ENCODE measurements at places on chromosomes 4 and X.

- no peaks in the 10 kb centered on the region for H3K4me1 ChIP-seq
- H3K36me3 ChIP-seq, result no peaks in the 10 kb centered on the region
- no peaks in the 10 kb centered on the region for H3K27me3 ChIP-seq
- H3K4me3 ChIP-seq, result no peak overlapping the region
- H3K27ac ChIP-seq, result no peak overlapping the region
- DNase-seq, result no peak
These were observed 145.6 kb downstream of the AMELX start for GRCh38 chrX:11438767-11439166.

- H3K27ac ChIP-seq, result no peak overlapping the region
- no peaks in the 10 kb centered on the region for H3K36me3 ChIP-seq
- no peak for DNase-seq
These were observed 626.5 kb upstream of the GALNTL6 start for GRCh38 chr4:171186700-171187099.

DNA sequence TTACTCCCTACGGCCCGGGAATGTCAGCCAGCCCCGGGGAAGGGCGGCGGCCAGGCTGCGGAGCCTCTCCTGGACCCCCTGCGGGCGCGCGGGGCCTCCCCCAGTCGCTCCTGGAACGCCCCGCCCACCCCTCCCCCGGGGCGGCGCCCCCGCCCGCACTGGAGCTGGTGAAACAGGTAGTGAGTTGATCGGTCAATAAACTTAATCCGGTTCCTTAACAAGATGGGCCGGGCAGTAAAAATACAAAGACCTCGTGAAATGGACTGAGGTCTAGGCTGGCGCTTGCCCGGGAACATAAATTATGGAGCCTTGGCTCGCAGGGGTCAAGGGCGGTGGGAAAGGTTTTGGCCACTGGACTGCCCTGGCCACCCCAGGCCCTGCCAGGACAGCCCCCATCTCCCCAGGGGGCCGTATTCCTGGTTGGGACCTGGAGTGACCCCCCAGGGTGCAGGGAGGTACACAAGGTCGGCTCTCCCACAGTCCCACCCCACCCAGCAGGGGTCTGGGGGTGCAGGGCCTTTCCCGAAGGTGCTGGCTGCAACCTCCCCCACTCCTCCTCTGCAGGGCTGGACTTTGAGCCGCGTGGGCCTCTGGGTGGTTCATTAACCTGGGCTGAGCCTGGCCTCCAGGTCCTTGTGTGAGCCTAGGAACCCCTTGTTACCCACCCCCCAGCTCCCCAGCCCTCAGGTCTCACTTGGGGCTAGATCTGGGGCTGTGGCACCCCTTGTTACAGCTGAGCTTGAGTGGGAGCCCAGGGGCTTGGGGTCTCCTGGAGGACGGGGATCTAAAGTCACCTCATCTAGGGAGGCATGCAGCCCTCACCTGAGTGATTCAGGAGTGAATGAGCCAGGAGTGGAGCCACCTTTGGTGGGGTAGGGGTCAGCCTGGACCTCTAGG lies 2.5 kb downstream of the FGFR3 start:
- DNase-seq, result no peak
- no peak overlapping the region for H3K27ac ChIP-seq
- no peaks in the 10 kb centered on the region for H3K4me1 ChIP-seq
- H3K36me3 ChIP-seq, result no peaks in the 10 kb centered on the region

DNA sequence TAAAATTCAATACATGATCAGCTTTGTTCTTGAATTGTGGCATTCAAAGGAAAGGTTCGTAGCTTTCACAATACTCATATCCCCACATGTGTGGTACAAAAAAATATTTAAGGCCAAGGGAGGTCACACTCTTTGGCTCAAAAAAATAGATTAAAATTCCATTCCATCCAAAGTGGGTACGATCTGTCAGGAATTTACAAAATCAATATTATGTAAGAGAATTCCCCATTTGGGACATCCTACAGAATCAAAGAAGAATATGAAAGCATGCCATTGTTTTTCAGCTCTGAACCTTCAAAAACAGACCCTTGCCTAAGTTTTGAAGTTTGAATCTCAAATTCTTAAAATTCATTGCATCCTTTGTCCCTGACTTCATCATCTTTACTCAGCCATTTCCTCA lies 85.8 kb downstream of the MID1 start:
- no peak overlapping the region for H3K4me3 ChIP-seq
- H3K36me3 ChIP-seq, result no peaks in the 10 kb centered on the region
- no peak for DNase-seq
- no peak overlapping the region for H3K27ac ChIP-seq
- H3K4me1 ChIP-seq, result no peaks in the 10 kb centered on the region
